ENCODE measurements at places on chromosomes 1 and 21.

DNA sequence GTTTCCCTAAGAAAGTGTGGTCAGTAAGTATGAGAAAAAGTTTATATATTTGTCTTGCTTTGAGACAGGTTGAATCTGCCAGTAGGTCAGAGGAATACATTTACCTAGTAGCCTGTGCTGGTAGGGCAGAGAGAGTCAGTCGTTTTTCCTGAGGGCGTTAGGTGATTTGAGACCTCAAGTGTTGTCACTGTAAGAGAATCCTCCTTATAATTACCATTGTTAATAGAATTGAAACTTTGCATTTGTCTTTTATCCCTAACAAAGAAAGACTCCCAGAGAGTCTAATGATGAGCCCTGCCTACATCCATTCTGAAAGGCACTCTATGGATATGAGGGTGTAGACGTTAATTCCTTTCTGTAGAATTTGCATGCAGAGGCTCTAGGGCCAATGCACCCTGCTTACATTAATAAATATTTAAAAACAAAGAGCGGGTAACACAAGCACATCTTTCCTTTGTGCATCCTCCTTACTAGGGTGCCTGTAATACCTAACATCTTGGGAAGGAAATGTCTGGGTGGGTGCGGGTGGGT lies 16.4 kb downstream of the PBX1 start:
- no peak for DNase-seq

DNA sequence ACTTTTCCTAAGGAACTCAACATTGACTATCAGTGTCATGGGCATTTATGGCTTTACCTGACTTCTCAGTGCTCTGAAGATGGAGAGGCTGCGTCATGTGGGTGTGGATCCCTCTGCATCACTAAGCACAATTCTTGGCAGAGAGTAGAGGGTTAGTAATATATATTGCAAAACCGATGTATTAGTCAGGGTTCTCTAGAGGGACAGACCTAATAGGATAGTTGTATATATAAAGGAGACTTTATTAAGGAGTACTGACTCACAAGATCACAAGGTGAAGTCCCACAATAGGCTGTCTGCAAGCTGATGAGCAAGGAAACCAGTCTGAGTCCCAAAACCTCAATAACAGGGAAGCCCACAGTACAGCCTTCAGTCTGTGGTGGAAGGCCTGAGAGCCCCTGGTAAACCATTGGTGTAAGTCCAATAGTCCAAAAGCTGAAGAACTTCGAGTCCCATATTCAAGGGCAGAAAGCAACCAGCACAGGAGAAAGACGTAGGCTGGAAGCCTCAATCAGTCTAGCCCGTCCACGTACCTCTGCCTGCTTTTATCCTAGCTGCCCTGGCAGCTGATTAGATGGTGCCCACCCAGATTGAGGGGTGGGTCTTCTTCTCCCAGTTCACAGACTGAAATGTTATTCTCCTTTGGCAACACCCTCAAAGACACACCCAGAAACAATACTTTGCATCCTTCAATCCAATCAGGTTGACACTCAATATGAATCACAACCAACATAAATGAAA lies 159.7 kb upstream of the NRIP1 start:
- DNase-seq, result no peak

DNA sequence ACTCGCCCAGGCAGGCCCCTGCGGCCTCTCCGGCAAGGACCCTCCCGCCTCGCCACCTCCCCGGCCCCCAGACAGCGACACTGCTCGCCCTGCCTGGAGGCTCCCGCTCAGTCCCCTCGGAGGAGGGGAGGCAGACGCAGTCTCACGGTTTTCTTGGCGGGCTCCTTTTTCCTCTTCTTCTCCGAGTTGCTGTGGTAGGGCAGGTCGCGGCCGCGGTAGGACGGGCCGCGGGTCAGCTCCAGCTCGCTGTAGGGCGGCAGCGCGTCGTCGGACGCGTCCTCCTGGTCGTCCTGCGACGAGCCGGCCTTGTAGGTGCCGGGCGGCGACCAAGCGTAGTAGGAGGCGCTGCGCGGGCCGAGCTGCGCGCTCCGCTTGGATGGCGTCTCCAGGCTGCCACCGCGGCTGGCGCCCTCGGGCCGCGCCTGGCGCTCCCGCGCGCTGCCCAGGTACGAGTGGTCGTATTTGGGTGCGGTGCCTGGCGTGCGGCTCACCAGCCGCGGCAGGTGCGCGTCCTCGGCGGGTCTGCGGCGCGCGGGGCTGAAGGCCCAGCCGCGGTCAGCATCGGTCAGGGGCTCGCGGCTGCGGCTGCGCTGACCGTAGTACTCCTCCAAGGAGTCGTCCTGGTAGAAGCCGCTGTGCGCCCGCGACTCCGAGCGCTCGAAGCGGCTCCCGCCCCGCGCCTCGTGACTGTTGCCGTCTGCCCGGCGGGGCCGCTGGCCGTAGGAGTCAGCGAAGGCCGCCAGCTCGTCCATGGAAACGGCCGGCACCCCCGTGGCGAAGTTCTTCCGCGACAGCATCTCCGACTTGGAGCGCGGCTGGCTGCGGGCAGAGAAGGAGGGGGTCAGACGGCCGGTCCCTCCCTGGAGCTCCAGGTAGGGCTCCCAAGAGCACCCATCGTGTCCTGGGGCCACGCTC lies 44.8 kb upstream of the TADA1 start:
- no peak for DNase-seq

DNA sequence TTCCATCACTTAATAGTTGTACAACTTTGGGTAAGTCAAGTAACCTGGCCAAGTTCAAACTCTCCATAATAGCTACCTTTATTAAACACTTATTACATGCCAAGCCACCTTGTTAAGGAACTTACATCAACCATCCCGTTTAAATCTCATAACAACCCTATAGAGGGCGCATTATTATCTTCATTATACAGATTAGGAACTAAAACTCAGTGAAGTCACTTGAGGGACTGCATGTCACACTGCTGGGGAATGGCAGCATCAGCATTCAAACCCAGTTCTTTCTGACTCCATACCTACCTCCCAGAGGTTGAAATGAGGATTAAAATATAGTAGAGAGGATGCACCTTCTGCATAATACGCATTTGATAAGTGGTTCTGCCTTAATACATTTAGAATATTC lies 47.1 kb upstream of the PLA2G2C start:
- no peak for DNase-seq

DNA sequence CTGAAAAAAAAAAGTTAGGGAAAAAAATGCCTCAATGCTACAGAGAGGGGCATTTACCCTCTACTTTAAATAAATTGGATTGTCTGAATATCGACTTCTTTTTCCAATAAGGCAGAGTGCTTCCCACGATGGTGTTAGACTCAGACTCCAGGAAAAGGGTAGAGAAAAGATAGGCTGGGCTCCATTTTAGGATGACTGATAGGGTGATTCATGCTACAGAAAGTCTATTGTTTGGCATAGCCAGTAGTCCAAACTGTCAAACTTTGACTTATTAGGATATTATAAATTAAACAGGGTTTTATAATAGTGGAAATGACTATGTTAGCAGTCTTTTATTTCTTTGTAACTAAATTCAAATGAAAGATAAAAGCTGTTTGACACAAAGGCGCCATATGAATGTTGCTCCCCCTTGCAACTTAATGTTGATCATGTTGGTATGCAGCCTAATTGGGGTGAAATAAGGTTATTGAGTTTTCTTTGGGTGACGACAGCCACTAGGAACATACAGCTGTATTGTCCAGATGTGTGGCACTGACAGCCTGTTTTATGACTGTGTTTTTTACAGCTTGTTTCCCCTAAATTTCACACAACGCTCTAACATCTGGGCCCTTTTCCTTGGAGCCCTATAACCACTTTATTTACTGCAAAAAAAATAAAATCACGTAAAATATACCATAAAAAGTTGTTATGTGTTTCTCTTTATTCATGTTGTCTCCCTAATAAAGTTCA lies 69.3 kb downstream of the SPAG17 start:
- no peak for DNase-seq

- DNase-seq, result no peak
Measured at GRCh38 chr1:75539230-75540116, 71.4 kb downstream of the SLC44A5 start.

GRCh38 chr1:10128101-10128765 lies 82.1 kb upstream of the KIF1B start:
- DNase-seq, result no peak

- DNase-seq, result no peak
Measured at GRCh38 chr1:1989102-1989542, 14.5 kb downstream of the CFAP74 start.

DNA sequence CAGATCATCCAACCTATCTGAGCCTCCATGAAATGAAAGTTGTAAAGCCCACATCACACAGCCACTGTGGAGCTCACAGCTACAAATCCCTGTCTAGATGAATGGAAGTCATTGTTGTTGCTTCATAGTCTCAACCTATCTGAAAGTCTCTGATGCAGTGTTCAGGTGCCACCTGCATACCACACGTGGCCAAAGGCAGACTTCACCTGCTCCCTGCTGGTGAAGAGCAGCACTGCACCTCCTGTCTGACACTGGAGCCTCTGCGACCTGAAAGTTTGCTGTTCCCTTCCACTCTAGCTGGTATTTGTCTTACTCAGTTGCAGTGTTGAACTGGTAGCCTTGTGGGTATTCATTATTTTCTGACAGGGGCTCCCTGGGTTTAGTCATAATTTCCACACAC lies 18.4 kb downstream of the LORICRIN start:
- DNase-seq, result no peak

DNA sequence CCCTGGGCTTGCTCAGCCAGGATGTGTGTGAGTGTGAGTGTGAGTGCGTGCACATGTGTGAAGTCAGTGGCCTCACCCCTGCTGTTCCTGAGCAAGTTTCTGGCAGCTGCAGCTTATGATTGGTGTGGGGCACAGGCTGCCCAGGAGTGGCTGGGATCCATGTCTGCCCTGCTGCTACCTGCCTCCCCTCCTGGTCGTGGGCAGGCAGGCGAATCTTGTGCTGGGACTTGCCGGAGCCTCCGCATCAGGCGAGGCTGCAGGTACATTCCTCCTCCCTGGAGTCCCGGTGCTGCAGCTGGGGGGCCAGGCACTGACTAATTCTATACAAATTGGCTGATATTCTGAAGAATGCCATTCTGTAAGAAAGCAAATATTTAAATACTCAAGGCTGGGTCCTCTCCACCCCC lies 85.6 kb upstream of the WNT4 start:
- no peak for DNase-seq

DNA sequence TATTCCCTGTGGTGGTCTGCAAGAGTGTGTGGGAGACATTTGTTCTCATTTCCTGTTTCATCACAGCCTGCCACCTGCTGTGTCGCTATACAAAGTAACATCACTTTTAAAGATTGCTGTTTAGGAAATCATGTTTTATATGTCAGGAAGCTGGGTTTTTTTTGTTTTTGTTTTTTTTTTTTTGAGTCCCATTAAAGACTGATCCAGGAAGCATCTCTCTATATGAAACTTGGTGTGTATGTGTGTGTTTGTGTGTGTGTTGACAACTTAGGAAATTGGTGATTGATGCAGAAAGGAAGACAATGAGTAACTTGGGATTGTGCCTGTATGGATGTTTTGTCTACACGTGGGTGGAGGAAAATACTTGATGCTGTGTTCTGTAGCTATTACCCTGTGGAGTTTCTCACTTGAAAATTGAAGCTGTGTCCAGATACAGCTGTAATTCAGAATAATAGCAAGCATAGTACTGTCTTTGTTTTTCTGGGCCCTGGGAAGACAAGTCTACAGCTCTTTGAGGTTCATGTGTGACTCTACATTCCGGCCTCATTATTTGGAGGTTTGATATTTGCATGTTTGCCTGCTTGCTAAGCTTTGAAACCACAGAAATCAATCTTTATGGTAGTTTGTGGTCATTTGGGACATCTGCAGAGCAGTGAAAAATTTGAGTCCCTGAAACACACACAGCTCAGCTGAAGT lies 47.9 kb downstream of the LAMC1 start:
- DNase-seq, result no peak

- DNase-seq, result no peak
Measured at GRCh38 chr21:44262338-44263056, 800 bp upstream of the DNMT3L start.

DNA sequence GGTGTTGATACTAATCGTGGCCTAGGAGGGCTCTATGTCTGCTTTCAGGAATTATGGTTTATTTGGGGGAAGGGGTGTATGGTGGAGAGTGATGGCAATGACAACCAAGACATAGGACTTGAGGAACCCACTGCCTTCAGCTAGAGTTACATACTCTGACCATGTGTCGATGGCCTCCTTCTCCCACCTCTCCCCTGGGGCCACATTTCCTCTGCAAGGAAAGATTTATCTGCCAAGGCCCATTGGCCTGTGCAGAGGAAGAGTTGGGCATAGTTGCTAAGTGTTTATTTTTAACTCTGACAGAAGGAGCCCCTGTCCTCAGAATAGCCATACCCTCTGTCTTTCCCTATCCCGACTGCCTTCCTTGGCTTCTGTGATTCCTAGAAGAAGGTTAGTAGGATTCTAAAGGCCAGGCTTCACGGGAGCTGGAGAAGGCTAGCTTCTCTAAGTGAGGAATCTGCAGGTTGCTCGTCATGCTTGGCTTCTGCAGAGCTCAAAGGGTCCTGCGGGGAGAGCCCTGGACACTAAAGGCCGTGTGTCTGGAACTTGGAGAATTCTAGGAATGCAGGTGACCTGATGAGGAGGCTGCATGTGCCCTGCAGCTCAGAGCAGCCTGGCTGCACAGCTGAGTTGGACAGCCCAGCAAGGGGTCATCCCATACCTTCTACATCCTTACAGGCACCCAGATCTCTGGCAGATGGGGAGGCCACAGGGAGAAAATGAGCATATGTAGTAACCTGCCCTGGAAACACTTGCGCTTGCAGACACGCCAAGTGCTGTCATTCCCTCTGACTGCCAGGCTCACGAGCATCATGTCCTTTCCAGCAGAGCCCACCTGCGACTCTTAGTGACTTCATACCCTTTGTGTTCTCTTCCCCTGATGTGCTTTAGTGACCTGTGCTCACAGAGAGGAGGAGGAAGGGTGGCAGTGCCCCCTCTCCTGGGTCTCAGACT lies 9.7 kb downstream of the MAPKAPK2 start:
- DNase-seq, result no peak

DNA sequence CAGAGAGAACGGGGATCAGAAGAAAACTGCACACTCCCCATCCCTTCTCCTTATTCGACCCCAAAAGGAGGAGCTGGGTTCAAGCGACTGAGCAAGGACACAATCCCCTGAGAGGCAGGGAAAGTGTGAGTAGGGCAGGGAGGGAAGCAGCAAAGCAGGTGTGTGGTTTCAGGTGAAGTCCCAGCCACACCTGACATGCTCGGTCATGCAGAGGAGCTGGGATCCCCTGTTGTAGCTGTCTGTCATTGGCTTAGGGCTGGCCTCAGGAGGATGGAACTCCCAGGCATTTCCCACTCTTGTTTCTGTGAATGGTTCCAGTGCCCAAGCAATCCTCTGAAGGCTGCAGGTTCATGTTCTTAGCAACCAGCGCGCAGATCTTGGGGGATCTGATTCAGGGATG lies 150.7 kb downstream of the DSCAM start:
- no peak for DNase-seq

DNA sequence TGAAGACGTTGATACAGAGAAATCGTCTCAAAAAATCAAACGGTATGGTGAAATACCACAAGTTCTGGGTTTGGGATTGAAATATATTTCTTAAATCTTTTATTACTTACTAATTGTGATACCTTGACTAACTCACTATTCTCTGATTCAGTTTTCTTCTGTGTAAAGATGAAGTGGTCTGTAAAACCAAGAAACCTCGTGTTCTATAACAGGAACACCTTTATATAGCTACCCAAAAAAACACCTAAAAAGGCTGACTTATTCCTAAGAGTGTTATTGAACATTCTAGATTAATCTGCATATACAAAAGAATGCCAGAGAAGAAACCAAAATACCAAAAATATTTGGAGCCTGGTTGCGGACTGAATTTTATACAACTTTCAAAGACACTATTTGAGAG lies 721 bp downstream of the LRRIQ3 start:
- DNase-seq, result no peak
